Calu3 (cell line): ENCODE measurements at places on chromosomes 6 and 20. TPM values are rescaled to one million over a fixed set of nuclear protein-coding genes. Genes with fewer than 3 reads are reported as not detected.
A peak's percentile ranks its signal among the peaks of the same experiment; 100 is the strongest.

DNA sequence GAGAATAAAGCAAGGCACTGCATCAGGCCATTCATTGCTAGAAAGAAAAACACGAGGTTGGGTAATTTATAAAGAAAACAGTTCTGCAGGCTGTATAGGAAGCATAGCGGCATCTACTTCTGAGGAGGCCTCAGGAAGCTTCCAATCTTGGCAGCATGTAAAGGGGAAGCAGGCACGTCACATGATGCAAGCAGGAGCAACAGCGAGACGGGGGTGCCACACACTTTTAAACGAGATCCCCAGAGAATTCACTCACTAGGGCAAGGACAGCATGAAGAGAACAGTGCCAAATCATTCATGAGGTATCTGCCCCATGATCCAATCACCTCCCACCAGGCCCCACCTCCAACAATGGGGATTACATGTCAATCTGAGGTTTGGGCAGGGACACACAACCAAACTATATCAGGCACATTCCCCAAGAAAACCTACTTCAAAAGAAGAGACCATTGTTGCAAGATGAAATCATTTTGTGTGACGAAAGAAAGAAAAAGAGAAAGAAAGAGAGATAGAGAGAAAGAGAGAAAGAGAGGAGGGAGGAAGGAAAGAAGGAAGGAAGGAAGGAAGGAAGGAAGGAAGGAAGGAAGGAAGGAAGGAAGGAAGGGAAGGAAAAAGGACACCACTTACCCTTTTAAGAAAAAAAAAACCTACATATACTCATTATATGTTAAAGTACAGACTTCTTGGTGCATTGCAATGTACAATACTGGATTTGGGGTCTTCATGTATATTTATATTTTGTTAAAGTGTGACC lies 95.9 kb upstream of the PLEKHG1 start:
- H3K36me3 ChIP-seq: no peaks in the 10 kb centered on the region
- DNase-seq: no peak
- H3K27ac ChIP-seq: no peak overlapping the region
- no peaks in the 10 kb centered on the region for H3K27me3 ChIP-seq
- H3K4me3 ChIP-seq: no peak overlapping the region
- peaks cover 9% of the 10 kb centered on the region for H3K4me1 ChIP-seq

The ZNF311 gene
- 1.4 and 2.2 TPM in 2 replicates for total RNA-seq

The PRSS16 gene
- 29.4 and 31.3 TPM in 2 replicates for total RNA-seq

GRCh38 chr6:128230267-128230989 lies 290.0 kb downstream of the PTPRK start:
- peak; percentile 60 for DNase-seq
- peak overlapping the region; percentile 43 for H3K4me3 ChIP-seq
- peak overlapping the region; percentile 91 for H3K27ac ChIP-seq
- peaks cover 38% of the 10 kb centered on the region for H3K36me3 ChIP-seq

DNA sequence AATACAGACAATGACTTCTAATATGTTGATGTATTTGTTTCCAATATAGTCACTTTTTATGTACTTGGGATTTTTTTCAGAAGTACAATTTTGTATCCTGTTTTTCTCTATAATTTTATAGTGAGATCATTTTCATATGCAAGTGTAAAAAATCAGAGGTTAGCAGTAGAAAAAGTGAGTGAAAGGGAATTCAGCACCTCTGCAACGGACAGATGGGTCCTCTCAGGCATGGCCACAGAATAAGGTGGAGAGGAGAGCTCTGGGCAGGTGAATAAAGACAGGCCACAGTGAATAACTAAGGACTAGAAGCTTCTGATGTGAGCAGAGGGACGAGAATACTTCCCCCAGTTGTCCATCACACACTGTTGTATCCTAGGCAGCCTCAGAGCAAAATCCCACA lies 210.1 kb upstream of the CNR1 start:
- H3K4me3 ChIP-seq: no peak overlapping the region
- no peaks in the 10 kb centered on the region for H3K36me3 ChIP-seq
- DNase-seq: no peak
- no peak overlapping the region for H3K27ac ChIP-seq

DNA sequence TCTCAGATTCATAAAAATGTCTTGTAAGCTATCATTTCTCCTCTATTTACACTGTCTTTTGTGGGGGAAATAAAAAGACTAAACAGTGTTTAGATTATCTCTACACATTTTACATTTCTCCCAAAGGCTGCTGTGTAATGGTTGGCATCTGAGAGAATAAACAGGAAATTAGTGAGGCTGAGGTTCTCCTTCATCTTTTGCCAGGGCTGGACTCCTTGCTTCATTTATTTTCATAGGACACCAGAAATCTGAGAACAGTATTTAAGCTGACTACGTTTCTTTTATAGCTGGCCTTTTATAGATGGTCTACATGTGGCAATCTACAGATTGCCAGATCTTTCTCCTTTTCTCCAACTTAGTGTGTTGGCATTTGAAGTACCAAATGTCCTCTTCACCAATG lies 41.5 kb downstream of the PLCB4 start:
- H3K36me3 ChIP-seq: no peaks in the 10 kb centered on the region
- DNase-seq: no peak
- no peaks in the 10 kb centered on the region for H3K27me3 ChIP-seq
- H3K4me3 ChIP-seq: no peak overlapping the region
- no peaks in the 10 kb centered on the region for H3K4me1 ChIP-seq

DNA sequence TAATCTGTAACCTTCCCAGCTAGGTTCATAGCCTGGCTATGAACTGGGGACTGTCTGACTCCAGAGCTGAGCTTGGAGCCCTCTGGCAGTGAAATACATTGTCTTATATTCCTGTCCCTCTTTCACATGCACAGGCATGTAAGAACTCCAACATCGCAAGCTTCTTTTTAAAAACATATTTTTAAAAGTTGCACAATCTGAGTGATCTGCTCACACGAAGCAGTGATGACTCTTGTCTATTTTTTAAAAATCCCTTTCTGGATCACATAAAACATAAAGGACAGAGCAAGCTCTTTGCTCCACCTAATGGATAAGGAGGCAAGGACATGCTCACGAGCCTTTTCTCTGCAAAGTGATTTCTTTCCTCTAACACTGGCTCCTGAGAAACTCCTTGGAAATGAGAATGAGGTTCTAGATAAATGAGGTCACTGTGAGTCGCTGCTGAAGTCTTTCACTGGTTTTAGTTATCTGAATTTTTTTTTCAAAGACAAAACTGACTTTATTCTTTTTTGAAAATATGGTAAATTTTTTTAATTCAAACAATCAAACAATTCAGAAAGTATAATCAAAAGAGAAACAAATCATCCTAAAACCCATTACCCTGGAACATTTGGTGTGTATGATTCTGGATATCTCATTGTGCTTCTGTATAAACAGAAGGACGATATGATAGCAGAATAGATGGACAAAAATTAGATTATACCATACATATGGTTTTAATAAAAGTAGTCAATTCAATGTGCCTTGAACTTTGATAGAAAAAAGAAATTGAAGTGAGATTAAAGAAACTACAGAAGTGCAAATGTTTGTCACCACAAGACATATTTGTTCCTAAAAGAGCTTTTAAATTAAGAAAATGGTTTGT lies 30.8 kb downstream of the IL20RA start:
- no peak overlapping the region for H3K4me3 ChIP-seq
- H3K27me3 ChIP-seq: no peaks in the 10 kb centered on the region
- DNase-seq: no peak

DNA sequence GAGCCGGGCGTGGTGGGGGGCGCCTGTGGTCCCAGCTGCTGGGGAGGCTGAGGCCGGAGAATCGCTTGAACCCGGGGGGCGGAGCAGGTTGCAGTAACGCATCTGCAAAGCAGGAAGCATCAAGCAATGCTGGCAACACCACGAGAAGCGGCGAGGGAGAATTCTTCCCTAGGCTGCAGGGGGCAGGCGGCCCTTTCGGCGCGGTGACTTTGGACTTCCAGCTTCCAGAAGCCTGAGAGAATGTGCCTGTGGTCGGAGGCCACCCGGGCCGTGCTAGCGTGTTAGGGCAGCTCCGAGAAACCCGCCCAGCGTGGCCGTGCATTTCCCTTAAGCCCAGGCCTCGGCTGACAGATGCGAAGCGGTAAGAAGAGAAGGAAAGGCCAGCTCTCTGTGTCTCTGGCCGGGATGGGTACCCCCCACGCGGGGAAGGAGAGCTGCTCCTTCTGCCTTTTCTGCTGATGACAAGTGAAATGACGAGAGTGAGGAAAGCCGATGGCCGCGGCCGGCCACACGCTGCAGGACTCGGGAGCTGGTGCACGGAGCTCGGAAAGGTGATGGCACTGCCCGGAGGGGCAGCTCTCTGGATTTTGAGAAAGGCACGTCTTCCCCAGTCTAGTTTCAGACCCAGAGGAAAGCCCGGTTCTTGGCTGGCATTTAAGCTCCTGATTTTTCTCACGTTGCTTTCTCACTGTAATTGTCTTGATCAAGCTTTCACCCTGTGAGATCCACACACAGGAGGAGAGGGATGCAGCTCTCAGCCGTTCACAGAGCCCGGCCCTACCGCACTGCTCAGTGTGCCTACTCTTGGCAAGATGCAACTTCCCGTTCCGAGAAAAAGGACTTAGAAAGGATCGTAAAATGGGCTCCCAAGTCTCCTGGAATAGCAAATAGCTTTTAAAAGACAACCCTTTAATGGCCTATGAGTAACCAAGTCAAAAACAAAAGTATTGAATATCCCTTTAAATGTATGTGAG lies 68.3 kb upstream of the EXOC2 start:
- no peak overlapping the region for H3K4me3 ChIP-seq
- no peak for DNase-seq
- no peaks in the 10 kb centered on the region for H3K4me1 ChIP-seq
- peaks cover 60% of the 10 kb centered on the region for H3K27me3 ChIP-seq
- no peaks in the 10 kb centered on the region for H3K36me3 ChIP-seq

- no peak overlapping the region for H3K27ac ChIP-seq
- no peak overlapping the region for H3K4me3 ChIP-seq
- peaks cover 27% of the 10 kb centered on the region for H3K4me1 ChIP-seq
- no peak for DNase-seq
- no peaks in the 10 kb centered on the region for H3K27me3 ChIP-seq
- H3K36me3 ChIP-seq: peaks cover 10% of the 10 kb centered on the region
Observed at GRCh38 chr20:53660947-53661381, 67.3 kb upstream of the ZNF217 start.
